Naive thymus-derived CD8-positive, alpha-beta T cell (primary cell): ENCODE measurements at places on chromosomes 12 and 14.

DNA sequence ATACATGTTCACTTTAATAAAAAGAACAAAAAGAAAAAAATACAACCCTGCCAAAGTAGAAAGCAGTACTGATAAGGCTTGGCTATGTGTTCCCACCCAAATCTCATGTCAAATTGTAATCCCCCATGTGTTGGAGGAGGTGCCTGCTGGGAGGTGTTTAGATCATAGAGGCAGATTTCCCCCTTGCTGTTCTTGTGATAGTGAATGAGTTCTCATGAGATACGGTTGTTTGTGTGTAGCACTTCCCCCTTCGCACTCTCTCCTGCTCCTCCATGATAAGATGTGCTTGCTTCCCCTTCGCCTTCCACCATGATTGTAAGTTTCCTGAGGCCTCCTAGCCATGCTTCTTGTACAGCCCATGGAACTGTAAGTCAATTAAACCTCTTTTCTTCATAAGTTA is 59.9 kb downstream of the USP15 start:
- DNase-seq: no peak

DNA sequence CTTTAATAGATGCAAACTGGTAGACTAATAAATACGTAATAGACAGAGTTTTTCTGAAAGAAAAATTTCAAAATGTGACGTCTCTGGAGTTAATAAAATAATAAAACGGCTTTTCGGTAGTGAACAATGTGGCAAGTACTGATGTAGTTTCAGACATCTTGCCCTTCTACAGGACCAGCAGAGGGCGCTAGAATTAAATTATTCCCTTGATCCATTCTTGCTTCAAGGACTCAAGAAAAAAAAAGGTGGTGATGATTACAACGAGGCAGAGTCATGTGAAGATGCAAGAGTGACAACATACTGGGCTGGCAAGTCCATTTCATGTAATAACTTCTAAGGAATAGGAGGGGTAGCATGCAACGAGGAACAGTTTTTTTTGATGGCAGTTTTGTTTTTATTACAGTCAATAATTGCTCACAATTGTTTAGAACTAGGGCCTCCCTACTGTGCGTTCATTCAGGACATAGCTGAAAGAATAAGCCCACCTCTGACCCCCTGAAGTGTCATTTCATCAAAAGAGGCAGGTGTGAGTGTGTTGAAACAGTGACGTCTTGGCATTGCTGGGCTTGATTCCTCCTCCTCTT is 101.0 kb upstream of the GZMB start:
- DNase-seq: no peak

DNA sequence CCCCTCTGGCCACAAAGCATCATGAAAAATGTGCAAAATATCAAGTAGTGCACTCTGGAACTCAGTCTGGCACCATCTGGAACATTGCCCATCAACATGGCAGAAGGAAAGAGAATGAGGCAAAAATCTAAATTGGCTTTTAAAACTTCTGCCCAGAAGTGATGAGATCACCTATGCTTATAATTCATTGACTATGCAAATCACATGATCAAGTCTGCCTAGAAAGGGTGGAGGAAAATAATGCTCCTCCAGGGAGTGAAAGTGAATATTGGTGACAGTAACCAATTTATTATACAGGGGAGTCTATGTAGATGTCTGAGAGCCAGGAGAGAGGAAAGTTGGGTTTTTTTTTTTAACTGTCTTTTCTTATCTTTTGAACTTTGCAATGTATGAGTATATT is 73.3 kb upstream of the HIF1A start:
- DNase-seq: no peak

DNA sequence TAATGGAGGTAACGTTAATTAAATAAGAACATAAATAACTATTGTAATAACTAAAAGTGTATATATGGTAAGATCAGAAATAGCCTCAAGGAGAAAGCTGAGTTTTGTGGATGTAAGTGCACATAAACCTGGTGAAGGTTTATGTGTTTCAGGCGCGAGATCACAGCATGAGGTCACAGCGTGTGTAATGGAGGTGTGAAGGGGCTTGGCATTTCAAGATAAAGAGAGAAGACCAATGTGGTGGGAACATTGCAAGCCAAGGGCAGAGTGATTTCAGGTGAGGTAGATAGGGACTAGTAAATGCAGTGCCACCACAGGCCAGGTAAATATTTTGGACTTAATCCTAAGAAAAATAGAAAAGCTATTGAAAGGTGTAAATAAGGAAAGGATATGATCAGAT is 21.7 kb upstream of the KICS2 start:
- no peak for DNase-seq

GRCh38 chr12:104694711-104695110 is 238.0 kb downstream of the CHST11 start:
- DNase-seq: no peak

DNA sequence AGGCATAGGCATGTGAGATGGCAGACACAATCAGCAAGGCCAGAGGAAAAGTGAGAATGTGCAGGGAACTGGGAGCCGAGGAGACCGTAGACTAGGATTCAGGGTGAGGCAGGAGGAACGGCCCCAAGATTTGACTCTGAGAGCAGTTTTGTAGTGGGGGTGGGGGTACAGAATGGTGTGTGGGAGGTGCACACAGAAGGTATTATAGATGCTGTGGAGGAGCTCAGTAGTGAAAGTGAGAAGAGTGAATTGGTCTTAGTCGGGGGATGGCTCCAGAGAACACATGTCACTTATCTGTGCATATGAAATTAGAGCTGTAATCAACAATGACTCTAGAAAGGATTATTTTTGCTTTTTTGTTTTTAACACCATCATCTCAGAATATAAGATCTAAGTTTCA is 11.9 kb downstream of the ZNF664 start:
- DNase-seq: no peak

GRCh38 chr14:101836135-101836534 is 74.6 kb downstream of the PPP2R5C start:
- no peak for DNase-seq

- DNase-seq: no peak
Measured at GRCh38 chr14:92451245-92451644, 62.3 kb upstream of the RIN3 start.

DNA sequence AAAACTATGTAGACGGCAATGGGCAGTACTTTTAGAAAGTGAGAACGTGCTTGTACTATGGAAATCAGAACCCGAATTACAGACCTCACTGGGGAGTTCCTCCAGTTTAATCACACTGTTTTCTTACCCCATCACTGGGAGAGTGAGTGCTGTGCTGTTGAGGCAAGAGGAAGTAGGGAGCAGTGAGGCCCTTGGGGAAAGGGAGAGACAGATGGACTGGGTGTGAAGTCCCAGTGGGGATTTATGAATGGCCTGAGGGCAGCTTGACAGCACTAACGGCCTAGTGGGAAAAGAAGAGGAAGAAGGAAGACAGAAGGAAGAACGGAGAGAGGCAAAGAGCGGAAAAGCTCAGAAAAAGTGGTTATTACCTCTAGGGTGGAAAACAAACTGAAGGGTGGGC is 5.7 kb downstream of the MCRS1 start:
- no peak for DNase-seq

GRCh38 chr12:41537522-41537921 is 349.4 kb downstream of the PDZRN4 start:
- DNase-seq: no peak

- peak; percentile 3 for DNase-seq
Measured at GRCh38 chr14:104106471-104106991, 21.0 kb downstream of the ASPG start.

DNA sequence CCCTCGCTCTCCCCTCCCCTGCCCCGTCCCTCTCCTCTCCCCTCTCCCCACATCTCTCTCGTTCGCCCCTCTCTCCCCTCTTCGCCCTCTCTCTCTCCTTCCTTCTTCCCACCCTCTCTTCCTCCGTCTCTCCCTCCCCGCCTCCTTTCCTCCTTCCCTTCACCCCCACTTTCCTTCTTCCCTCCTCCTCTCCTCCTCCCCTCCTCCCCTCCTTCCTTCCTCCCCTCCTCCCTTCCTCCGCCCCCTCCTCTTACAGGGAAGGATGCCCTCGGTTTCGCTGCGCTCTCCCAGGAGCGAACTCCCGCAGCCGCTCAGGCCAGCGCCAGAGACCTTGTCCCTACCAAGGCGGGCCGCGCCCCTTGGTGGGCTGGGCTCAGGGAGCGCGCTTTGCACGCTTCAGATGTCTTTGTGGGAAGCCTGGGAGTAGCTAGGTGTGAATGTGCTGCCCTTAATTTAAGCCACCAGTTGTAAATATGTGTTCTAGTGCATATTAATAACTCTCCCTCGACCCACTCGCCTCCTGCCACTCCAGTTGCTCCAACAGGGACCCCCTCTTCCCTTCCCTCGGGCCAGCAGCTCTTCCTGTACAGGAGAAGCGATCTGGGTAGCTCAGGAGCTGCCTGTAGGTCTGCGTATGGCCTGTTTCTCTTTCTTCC is 13.3 kb upstream of the MAP3K9 start:
- no peak for DNase-seq

DNA sequence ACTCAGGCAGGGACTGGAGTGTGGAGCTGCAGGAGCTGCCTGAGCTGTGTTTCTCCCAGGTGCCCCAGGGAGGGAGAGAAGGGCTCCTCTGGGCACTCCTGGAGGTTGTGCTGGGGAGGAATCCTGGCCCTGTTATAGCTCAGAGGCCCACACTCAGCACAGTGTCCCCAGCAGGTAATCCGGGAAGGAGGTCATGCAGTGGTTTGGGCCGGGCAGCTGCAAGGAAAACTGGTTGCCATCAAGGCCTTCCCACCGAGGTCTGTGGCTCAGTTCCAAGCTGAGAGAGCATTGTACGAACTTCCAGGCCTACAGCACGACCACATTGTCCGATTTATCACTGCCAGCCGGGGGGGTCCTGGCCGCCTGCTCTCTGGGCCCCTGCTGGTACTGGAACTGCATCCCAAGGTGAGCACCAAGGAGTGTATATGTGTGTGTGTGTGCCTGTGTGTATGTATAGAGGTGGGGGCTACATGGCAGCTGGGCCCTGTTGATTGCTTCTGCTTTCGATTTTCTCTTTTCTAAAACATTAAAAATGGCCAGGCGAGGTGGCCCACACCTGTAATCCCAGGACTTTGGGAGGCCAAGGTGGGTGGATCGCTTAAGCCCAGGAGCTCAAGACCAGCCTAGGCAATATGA is 2.0 kb downstream of the AMHR2 start:
- DNase-seq: no peak

GRCh38 chr12:3636328-3636727 is 116.6 kb downstream of the CRACR2A start:
- DNase-seq: no peak
